CD4-positive, alpha-beta T cell treated with Interferon gamma for 1 hour (primary cell): ENCODE measurements at places on chromosomes 3 and 15.
A peak's percentile ranks its signal among the peaks of the same experiment; 100 is the strongest.

DNA sequence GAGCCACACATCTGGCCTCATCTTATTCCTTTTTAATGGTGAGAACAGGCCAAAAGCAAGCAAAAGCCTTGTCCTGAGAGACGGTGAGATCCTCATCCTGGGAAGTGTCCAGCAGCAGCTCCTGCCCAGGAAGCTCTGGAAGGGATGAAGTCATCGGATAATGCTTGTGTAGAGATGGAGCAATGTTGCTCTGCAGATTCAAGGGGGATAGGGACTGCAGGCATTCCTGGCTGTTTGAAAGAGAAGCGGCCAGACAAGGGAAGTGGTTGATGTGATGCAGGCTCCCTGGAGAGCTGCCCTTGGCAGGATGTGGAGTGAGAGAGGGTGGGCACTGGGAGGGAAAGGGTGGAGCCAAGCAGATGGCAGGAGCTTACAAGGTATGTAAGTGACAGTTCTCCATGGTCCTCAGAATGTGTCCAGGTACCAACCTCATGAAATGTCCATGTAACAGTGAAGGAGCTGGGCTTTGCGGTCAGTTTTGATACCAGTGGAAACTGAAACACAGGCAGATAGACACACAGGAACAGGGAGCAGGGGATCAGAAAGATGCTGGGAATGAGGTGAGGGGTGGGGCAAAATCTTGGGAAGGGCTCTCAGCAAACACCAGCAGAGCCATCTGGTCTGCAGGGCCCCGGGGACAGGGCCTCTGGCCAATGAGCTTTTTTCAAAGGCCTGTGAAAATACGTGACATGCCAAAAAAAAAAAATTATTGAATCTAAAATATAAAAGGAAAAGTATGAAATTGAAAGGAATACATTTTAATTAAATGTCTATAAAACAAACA, 32.2 kb upstream of the LACTB start:
- no peak for DNase-seq

DNA sequence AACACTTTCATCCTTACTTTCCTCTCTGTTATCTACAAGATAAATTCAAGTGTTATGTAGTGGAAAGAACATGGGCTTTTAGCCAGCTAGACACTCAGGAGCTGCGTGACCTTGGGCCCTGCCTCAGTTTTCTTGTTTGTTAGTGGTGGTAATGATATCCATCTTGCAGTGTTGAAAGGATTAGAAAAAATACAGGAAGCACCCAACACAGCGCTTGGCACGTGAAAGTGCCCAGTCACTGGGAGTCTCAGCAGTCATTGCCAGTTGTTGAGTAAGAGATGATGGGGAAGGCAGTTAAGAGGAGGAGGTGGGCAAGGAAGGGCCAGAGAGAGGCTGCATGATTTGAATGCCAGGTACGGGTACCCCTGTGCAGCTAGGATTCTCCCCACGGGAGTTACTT, 5.3 kb downstream of the PDIA5 start:
- DNase-seq: peak; percentile 12

- no peak for DNase-seq
Observed at GRCh38 chr3:167837466-167837865, 101.9 kb downstream of the SERPINI1 start.

GRCh38 chr3:185046603-185047002, 106.3 kb downstream of the C3orf70 start:
- DNase-seq: no peak
